ENCODE measurements at places on chromosomes 12 and 14. TPM values are rescaled to one million over a fixed set of nuclear protein-coding genes. Genes with fewer than 3 reads are reported as not detected.

Gene SDR9C7
- total RNA-seq = not detected

Gene BEST3
- not detected for total RNA-seq

DNA sequence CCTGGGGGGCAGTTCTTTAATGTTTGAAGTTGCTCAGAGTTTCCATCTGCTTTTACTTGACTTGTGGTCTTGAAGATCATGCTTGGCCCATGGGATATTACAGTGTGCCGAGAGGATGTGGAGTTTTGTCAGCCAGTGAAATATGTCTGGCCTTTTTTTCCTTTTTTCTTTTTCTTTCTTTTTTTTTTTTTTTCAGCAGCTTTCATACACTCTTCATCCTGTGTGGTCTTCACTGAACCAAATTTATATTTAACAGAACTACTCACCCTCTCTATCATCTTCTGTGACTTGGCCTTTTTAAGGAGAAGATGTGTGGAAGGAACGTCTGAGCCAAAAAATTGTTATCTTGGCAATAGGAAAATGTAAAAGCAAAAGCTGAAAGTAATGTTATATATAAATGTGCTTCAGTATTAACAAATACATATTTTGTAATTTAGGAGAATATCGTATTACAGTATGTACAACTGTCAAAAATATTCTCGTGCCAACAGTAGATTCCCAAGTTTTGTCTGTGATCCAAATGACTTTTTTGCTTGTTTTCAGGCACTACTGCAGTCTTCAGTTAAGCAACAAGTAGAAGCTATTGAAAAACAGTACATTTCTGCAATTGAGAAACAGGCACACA lies 200.6 kb downstream of the CCDC91 start:
- no peak for DNase-seq

GRCh38 chr12:113933201-113933786 lies 32.8 kb downstream of the RBM19 start:
- peak; percentile 21 for DNase-seq

DNA sequence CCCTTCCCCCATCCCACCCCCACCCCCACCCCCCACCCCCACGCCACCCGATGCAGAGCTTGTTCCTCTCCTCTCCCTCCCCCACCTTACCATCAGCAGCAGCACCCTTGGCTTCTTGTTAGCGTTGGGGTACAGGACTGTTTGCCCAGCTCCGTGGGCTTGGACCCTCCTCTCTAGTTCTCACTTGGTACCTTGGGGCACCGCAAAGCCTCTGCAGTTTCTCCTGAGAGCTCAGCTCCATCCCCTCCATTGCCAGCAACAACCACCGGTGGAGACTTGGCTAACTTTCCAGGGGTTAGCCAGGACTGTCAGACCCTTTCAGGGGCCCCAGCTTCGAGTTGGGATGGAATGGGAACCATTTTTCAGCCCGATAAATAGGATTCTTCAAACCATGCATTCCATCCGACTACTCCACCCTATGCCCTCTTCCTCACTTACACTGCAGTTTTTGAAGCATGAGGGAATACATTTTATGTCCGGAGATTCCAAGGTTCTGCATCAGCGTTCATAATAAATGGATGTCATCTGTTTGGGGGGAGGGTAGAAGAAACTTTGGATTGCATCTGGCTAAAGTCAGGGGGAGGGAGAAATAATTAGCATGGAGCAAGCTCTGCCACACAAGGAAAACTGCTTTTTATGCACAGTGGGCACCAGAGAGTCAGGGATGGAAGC lies 1.1 kb downstream of the SCN8A start:
- DNase-seq = no peak

GRCh38 chr12:53418221-53418620 lies 5.4 kb upstream of the AMHR2 start:
- DNase-seq = no peak

GRCh38 chr14:66174453-66174891 lies 311.7 kb upstream of the CCDC196 start:
- no peak for DNase-seq

GRCh38 chr12:99146185-99146584 lies 501.1 kb downstream of the APAF1 start:
- no peak for DNase-seq

DNA sequence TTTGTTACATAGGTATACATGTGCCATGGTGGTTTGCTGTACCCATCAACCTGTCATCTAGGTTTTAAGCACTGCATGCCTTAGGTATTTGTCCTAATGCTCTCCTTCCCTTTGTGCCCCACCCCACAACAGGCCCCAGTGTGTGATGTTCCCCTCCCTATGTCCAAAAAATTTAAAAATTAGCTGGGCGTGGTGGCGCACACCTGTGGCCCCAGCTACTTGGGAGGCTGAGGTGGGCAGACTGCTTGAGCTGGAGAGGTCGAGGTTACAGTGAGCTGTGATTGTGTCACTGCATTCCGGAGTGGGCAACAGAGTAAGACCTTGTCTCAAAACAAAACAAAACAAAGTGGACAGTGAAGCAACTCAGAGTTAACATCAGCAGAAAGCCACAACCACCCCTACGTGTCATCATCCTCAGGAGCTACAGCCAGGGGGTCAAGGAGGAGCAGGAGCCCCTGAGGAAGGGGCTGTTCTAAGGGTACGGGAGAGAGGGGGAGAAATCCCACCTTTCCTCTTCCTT lies 36.8 kb upstream of the SGPP1 start:
- DNase-seq = no peak

DNA sequence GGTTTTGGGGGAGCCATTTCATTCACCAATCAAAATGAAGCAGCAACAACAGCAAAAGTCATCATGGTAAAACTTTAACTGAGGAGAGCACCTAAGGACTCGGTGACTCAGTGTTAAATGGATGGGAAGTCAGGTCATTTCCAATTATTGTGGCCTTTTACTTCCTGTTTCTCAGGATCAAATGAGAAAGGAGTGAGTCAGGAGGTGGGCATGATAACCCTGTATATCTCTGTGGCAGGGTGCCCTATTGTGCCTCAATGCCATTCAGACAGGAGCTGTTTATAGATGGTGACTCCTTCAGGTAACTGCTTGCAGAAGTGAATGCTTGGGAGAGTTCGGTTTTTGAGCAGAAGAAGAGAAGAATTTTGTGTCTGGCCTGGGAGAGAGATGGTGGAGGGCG lies 135.5 kb upstream of the CPM start:
- DNase-seq = no peak
